ENCODE measurements at places on chromosomes 3 and 15. TPM values are rescaled to one million over a fixed set of nuclear protein-coding genes. Genes with fewer than 3 reads are reported as not detected.
A peak's percentile ranks its signal among the peaks of the same experiment; 100 is the strongest.

DNA sequence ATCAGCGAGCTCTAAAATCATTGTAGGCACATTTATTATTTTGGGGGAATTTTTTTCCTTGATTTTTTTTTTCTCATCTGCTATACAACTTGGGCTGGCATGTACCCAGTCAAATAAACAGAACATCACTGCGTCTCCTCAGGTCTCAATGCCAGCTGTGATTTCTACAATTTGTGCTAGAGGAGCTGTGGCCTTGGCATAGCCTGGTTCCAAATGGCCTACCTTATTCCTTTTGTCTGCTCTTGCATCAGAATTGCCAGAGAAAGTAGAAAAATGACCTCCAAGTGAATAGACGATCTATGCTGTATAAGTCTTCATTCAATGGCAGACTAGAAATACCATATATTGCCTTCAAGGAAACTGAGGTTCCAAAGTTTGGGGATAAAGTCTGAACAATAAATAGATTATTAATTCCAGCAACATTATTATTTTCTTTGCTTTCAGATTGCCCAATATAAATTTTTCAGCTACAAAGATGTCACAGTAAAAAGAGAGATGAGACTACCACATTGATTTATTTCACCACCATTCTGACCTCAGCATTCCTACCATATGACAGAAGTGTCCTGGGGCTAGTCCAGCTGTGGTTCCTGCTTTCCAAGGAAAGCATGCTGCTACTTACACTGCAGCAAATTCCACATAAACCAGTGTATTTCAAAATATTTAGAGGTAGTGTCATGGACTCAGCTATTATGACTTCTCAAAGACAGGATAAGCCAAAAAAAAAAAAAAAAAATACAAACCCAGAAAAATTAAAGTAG, 493.9 kb upstream of the ZNF385D start:
- no peaks in the 10 kb centered on the region for H3K4me1 ChIP-seq
- no peaks in the 10 kb centered on the region for H3K27me3 ChIP-seq
- H3K4me3 ChIP-seq: no peak overlapping the region
- DNase-seq: peak; percentile 39

DNA sequence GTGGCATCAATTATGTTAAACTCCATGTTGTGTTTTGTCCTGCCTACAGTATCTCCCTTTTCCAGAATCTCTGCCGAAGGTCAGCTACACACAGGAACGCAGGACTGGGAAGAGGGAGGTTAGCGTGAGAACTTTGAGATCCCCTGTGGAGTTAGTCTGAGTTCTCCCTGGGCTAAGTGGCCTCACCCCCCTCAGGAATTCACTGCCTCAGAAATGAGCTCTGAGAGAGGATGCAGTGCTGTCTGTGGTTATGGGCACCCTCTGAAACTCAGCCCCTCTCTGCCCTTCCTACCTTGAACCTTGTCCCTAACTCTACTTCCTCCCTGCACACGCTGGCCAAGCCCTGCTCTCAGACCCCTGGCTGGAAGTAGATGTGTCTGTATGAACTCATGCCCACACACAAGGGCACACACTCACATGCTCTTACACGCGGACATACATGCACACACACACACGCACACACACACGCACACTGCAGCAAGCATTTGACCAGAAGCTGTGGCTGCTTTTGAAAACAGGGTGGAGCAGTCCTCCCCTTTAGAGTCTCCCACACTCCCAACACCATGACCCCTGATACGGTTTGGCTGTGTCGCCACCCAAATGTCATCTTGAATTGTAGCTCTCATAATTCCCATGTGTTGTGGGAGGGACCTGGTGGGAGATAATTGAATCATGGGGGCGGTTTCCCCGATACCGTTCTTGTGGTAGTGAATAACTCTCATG, 5.3 kb upstream of the VIPR1 start:
- no peak overlapping the region for H3K27ac ChIP-seq
- H3K36me3 ChIP-seq: no peaks in the 10 kb centered on the region
- H3K4me1 ChIP-seq: peaks cover 25% of the 10 kb centered on the region
- peaks cover 26% of the 10 kb centered on the region for H3K27me3 ChIP-seq
- H3K4me3 ChIP-seq: peak overlapping the region; percentile 78

DNA sequence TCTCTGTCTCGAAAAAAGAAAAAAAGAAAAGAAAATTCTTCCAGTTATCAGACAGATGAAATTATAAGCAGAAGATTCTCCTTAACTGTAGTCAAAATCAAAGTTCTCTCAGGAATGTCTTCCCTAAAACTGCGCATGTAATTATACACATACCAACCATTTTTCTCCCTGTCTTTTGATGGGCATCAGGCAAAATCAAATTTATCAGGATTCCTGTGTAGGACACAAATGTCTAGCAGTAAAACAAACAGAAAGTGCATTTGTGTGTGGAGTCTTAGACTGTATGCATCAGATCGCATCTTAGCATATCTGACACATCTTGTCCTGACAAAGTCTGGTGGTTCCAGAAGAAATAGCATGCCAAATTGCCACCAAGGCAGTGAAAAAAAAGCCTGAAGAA, 3.9 kb upstream of the ARPIN start:
- no peak for DNase-seq
- H3K27ac ChIP-seq: no peak overlapping the region
- H3K4me3 ChIP-seq: no peak overlapping the region
- no peaks in the 10 kb centered on the region for H3K36me3 ChIP-seq
- peaks cover 26% of the 10 kb centered on the region for H3K4me1 ChIP-seq

GRCh38 chr15:60395276-60396011, 2.3 kb downstream of the ANXA2 start:
- peaks cover 61% of the 10 kb centered on the region for H3K36me3 ChIP-seq
- no peak for DNase-seq
- H3K4me3 ChIP-seq: peak overlapping the region; percentile 100
- peak overlapping the region; percentile 99 for H3K27ac ChIP-seq

Gene RASL12
- total RNA-seq: not detected

Gene C3orf22
- not detected for total RNA-seq

Data from HFFc6 (cell line).